ENCODE measurements at places on chromosomes 1 and 21.

GRCh38 chr1:204802401-204803175 lies 68.1 kb upstream of the NFASC start:
- DNase-seq, result no peak

DNA sequence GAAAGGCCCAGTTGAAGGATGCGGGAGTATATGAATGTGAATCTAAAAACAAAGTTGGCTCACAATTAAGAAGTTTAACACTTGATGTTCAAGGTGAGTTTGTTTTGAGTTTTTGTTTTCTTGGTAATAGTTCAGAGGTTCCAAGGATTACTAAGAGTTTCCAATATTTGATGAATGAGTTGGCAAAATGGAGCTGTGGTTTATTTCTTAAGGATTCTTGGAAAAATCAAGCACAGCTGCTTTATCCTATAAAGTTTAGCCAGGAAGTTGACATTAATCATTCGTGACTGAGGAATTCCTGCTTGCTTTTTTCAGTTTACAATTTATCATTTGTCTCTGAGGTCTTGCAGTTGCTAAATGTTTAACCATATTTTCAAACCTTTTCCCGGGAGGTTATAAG lies 15.1 kb downstream of the VCAM1 start:
- peak; percentile 34 for DNase-seq

GRCh38 chr1:18583326-18583941 lies 47.2 kb upstream of the PAX7 start:
- no peak for DNase-seq

DNA sequence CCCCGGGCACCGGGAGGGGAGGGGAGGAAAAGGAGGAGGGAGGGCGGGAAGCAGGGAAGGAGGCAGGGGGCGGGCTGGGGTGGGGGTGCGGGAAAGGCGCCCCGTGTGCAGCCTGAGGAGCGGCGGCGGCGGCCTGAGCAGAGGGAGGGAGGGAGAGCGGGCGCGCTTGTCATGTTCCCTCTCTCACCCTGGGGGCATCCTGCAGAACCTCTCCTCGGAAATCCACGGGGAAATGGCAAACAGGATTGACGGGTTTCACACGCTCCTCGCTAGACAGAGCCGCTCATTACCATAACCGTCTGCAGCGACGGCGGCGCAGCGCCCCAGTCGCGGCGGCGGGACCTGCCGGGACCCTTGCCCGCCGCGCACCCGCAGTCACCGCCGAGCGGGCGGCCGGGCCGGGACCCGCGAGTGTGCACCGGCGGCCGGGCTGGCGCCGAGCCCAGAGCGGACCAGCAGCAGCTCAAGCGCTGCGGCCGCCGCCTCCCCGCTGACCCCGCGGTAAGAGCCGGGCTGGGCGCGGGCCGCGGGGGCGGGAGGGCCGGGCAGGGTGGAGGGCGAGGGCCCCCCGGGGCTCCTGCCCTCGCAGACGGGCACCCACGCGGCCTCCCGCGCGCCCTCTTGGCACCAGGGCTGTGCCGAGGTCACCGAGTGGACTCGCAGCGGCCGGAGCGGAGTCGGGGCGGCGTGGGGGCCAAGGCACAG lies at the start of gene SERTAD4:
SERTAD4 (plus strand) TSS at position 286 of the 705 bp plus-strand sequence. CDS start 5,165 bp downstream, outside the sequence.
- no peak for DNase-seq

- DNase-seq, result no peak
Measured at GRCh38 chr1:82879701-82880305, 1079.1 kb downstream of the ADGRL2 start.

All from kidney epithelial cell (primary cell).